ENCODE measurements at places on chromosomes 1 and 21. TPM values are rescaled to one million over a fixed set of nuclear protein-coding genes. Genes with fewer than 3 reads are reported as not detected.

- DNase-seq: no peak
Measured at GRCh38 chr1:54742282-54742681, 22.0 kb downstream of the PARS2 start.

DNA sequence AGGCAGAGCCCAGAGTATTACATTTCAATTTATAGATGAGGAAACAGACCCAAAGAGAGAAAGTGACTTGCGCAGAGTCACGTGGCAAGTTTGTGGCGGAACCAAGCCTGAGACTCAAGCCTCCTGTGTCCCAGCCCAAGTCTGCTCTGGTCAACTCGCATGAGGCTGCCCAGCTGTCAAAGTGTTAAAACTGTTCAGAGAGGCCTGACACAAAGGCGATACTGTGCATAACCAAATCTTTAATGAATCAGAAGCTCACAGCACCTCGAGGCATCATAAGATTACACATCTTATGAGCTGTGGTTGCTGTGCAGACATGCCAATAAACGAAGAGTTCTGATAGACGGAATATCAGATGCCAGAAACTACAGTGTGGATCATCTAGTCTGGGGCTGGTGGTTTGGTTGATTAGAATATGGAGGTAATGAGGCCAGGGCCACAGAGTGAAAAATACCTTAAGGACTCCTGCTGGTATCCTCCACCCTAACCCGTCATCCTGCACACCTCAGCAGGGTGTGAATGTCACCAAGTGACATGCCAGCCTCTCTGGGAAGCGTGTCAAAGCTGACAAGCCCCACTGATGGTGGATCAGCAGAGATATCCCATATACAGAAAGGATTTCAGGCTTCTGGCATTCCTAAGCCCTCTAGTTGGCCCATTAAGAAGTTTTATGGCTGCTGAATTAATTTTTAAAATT, 42.2 kb downstream of the TNNT2 start:
- DNase-seq: no peak

- DNase-seq: no peak
Measured at GRCh38 chr21:35197992-35198431, 148.9 kb upstream of the RUNX1 start.

GRCh38 chr1:175494950-175495349, 248.4 kb downstream of the TNR start:
- no peak for DNase-seq

GRCh38 chr1:108841703-108842102, 15.2 kb downstream of the AKNAD1 start:
- DNase-seq: no peak

DNA sequence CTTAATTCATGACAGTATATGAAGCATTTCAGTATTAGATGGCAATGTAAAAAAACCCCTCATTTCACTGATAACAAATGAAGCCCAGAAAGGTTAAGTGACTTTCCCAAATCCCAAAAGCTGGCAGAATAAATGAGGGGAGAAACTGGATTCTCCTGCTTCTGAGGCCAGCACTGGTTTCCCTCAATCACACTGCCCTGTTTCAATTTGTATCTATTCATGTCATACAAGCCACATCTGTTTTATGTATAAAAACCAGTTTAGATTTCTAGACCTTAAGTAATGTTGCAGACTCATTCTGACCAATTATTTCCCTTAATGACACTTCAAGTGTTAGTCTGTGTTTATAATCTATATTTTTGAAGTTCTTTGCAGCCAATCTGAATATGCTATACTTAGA, 16.8 kb downstream of the PLPPR4 start:
- DNase-seq: no peak

- no peak for DNase-seq
Measured at GRCh38 chr1:14561014-14561693, 37.3 kb upstream of the KAZN start.

- DNase-seq: no peak
Measured at GRCh38 chr1:206843626-206844025, 21.8 kb upstream of the IL20 start.

Gene LRRC39
- 1.0 TPM for total RNA-seq

Gene TMOD4
- total RNA-seq: not detected

DNA sequence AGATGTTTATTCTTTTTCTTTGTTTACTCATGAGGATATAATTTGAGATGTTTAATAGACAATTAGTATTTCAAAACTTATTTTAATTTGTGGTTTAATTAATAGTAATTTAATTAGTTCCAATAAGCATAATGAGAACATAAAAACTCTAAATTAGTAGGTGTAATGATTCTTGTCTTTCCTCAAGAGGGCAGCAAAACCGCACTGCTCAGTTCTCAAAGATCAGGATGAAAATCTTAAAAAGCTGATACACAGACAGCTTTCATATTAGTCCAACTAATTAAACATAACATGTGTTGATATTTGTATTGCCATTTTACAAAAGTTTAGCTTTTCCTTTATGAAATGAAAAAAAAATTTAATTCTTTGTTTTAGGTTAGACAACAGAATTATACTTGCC, 106.7 kb upstream of the C21orf91 start:
- no peak for DNase-seq

DNA sequence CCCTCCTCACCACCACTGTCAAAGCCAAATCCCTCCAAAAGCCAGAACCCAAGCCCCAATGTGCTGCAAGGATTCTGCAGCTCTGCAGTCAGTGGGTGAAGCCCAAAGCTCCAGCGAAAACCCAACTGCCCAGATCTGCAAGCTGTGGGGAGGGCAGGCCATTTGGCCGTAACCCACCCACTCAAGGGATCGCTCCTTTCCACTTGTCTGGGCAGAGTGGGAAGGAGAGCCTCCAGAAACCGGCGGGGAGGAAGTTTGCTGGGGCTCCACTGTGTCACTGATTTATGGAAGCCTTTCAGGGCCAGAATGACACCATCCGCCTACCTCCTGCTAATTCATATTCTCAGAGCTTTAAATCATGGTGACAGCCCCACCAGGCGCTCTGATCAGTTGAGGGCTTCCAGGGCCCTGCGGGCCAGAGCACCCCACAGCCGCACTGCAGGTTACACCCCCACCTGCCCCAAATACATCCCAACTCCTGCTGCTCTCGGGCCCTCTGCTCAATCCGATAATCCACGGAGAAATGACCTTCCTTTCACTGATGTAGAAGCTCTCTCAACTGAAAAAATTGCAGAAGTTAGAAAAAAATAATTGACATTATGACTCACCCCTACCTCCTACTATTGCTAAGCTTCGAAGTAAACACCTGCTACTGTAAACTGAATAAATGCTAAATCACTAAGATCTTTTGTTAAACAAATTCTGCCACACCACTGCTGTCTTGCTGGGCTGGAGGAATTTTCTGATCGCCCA, 40.6 kb upstream of the RAB4A start:
- DNase-seq: no peak

DNA sequence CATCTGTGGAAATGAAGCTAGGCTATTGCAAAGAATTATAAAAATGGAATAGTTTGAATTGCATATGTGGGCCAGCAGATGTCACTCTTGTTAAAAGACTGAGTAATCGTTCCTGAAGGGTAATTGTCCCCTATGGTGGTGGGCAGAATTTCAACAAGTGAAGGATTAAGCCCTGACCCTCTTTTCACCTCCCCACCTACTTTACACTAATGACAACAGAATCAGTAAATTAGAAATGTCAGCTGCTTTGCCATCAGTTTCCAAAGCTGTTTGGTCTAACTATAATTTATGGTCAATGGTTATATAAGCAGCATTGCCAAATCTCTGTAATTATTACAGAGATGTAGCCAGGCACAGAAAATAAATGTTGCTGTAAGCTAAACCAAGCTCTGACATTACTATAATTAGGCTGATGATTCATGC, 898.6 kb downstream of the AMY1C start:
- no peak for DNase-seq

- DNase-seq: no peak
Measured at GRCh38 chr1:182430263-182431068, 19.5 kb upstream of the RGSL1 start.

- DNase-seq: no peak
Measured at GRCh38 chr1:28755701-28756100, 19.0 kb downstream of the YTHDF2 start.

DNA sequence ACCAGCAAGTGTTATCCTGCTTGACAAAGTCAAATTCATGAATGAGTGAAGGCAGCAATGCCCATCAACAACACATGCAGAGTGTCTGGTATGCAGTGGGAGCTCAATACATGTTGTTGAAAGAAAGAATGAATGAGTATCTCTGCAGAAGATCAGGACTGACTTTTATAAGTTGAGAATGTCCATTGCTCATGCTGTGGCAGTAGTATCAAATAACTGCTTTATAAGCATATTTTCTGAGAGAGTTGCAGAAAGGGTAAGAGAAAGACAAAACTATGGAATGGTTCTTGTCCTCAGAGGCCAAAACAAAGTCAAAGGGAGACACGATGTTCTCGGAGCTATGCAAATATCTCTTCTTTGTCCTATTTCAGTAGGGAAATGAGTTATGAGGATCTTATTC, 288.7 kb downstream of the LMX1A start:
- DNase-seq: no peak

- no peak for DNase-seq
Measured at GRCh38 chr1:39178541-39179431, 25.7 kb upstream of the MACF1 start.

Gene OR2L2
- 0.10 TPM for total RNA-seq

DNA sequence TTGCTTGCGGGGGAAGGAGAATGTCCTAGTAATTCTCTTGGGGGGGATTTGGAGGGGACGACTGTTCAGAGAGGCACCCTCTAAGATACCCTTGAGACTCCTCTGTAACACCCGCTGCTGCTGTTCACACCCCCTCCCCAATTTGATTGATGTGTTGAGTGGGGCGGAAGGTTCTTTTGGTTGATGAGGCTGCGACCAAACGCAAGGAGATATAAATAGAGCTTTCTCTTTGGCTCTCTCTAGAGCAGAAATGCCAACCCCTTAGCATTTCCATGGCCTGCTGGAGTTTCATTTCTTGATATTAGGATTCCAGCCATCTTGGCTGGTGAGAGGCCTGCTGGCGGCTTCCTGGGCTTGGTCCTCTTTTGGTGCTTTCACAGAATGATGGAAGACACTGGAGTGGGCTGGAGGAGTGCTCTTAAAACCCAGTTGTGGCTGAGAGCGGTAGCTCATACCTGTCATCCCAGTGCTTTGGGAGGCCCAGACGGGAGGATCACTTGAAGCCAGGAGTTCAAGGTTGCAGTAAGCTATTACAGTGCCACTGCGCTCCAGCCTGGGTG, 2.0 kb downstream of the PIK3CD start:
- no peak for DNase-seq

Gene ESPN
- 0.80 TPM for total RNA-seq

GRCh38 chr1:2016123-2016522, 3.0 kb upstream of the GABRD start:
- no peak for DNase-seq

DNA sequence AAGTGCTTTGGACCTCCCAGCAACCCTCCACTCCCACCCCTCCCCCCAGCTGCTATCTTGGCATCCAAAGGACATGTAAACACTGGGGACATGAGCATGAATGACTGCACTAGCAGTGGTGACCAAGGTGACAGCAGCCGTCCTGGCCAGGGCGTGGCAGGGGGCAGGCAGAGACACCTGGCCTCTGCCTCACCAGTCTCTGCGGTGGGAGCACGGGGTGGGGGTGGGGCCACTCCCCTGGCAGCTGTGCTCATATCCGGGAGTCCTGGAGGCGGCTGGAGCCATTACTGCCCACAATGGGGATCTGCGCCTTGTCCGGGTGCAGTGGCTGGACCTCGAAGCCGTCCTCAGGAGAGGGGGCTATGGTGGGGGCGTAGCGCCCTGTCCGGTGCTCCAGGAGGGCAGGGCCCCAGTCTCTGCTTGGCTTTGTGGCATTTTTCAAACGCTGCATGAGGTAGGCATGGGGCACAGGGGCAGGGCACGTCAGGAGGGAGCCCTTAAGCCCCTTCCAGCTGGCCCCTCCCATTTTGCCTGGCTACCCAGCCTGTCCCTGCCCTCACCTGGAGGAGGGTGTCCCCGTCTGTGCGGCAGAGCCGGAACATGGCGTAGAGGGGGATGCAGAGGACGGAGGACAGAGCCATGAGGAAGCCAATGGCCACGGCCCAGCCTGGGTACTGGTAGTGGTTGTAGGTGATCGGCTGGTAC, 6.0 kb downstream of the CCDC24 start:
- DNase-seq: no peak

Gene CSF3R
- total RNA-seq: 82.0 TPM

- DNase-seq: no peak
Measured at GRCh38 chr1:175373786-175374623, 181.4 kb upstream of the KIAA0040 start.

- DNase-seq: no peak
Measured at GRCh38 chr1:21671915-21672314, 2.8 kb upstream of the RAP1GAP start.

DNA sequence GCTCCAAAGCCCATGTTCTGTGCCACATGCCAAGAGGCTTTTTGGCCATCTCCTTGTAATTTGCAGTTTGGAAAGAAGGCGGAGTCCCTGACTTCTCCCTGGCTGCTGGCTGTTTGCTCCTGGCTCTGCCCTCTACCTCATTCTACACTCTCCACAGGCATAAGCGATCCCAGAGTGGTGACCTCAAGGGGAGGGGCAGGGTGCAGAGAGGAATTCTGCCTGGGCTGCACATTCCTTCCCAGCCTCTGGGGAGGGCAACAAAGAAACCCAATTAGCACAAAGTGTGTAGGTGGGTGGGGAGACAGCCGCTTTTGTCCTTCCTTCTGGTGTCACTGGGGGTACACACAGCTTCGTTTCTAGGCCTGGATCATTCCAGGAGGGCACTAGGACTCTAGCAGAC, 95.3 kb downstream of the HIVEP3 start:
- DNase-seq: no peak

Gene RAB25
- not detected for total RNA-seq

Gene SUSD4
- not detected for total RNA-seq

Gene UBE2U
- total RNA-seq: not detected

GRCh38 chr1:19534281-19534680, 48.9 kb upstream of the CAPZB start:
- no peak for DNase-seq

GRCh38 chr1:7517611-7518330, 253.3 kb upstream of the VAMP3 start:
- DNase-seq: no peak

Gene APOBEC4
- not detected for total RNA-seq

DNA sequence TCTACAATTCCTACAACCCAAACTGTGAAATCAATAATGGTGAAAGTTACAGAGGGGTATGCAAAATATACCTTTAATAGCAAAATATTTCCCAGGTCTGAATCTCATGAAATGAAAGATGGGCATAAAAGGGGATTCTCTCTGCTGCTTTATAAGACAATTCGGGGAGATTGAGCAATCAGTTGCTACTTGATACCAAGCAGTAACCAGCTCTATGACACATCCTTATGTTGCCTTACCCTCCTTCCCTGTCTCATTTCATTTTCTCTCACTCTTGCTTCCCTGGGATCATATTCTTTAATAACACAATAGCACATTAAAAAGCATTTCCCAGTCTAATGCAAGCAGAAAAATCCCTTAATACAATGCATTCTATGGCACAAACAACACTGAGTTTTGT, 29.0 kb downstream of the ZSWIM5 start:
- DNase-seq: no peak

DNA sequence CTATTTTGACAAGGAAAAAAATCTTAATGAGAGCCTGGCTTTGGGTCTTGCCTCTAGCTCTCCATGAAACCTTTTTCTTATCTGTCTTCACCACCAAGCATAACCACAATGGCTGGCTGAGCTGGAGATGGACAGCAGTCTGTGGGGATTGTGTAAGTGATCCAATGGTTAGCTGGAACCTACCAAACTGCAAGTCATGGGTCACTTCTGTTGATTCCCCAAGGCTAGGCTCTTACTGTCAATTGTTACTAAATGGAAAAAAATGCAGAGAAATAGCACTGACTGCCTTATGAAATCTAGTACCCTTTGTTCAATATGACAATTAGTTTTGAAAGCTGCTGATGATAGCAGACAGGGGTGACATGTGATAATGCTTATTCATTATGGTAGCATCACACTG, 359.0 kb downstream of the ST6GALNAC3 start:
- DNase-seq: no peak

- DNase-seq: no peak
Measured at GRCh38 chr1:4379451-4380175, 274.8 kb upstream of the AJAP1 start.

Data from mesenteric fat pad (tissue), 1 donor.